ENCODE measurements at places on chromosomes 12 and 14.

DNA sequence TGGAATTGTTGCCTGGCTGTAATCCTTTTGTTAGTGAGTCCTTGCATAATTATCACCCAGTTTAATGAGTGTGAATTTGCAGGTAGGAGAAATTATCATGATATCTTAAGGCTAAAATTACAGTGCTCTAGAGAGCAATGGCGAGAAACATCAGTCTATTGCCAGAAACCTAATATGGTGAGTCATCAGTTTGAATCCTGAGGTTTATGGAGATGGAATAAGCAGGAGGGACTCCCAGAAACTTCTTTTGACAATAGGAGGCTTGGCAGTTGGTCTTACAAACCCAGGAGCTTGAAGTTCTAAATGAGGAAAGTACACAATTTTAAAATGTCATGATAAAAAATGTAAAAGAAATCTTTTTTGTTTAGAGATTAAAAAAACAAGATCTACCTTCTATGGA lies 31.5 kb upstream of the CRADD start:
- no peak for DNase-seq

DNA sequence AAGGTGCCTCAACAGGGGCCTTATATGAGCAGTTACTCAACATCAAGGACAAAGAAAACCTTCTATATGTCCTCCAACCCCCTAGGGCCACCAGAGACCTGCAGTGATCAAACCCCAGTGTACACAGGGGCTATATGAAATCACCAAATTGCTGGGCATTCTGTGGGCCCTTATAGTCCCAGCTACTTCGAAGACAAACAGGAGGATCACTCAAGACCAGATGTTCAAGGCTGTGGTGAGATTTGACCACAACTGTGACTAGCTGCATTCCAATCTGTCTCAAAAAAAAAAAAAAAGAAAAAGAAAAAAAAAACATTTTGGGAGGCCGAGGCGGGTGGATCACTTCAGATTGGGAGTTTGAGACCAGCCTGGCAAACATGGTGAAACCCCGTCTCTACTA lies 51.0 kb upstream of the PRB2 start:
- no peak for DNase-seq

DNA sequence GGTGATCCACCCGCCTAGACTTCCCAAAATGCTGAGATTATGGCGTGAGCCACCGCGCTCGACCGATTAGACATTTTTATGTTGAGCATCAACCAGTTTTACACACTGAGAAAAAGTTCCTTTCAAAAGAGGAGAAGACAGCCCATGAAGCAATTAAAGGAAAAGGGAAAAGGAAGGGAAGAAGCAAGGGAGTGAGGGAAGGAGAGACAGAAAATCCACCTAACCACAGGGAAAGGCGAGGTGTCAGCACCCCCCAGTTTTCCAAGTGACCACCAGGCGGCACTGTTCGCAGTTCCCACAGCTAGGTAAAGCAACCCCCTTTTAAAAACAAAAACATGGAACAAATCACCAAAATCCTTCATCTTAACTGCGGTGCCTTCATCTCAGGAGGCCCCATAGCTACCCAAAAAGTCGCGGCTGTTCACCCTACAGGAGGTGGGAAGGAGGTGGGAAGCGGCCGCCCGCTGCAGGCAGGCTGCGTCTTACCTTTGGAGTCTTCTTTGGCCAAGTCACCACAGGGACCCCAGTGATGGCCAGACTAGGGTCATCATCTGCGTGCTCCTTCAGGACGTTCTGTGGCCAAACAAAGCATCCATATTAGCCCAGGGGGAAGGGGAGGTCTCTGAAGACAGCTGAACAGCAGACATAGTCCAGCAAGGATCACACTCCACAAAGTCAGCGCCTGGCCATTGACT lies 86.6 kb downstream of the KDM2B start:
- DNase-seq = no peak

DNA sequence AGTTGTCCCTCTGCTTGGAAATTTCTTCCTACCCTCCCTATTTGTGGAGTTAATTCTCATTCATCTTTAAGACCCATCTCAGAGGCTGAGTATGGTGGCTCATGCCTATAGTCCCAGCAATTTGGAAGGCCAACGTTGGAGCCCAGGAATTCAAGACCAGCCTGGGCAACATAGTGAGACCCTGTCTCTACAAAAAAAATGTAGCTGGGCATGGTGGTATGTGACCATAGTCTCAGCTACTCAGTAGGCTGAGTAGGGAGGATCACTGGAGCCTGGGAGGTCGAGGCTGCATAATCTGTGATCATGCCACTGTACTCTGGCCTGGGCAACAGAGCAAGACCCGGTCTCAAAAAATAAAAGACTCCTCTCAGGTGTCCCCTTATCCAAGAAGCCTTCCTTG lies 125.1 kb downstream of the SUDS3 start:
- no peak for DNase-seq

- DNase-seq = no peak
These were observed 209.7 kb downstream of the SYNE2 start for GRCh38 chr14:64062381-64063115.

- DNase-seq = no peak
These were observed 97.5 kb downstream of the LRRC74A start for GRCh38 chr14:76923431-76924370.

- no peak for DNase-seq
These were observed 89.1 kb upstream of the STAC3 start for GRCh38 chr12:57340104-57340503.

DNA sequence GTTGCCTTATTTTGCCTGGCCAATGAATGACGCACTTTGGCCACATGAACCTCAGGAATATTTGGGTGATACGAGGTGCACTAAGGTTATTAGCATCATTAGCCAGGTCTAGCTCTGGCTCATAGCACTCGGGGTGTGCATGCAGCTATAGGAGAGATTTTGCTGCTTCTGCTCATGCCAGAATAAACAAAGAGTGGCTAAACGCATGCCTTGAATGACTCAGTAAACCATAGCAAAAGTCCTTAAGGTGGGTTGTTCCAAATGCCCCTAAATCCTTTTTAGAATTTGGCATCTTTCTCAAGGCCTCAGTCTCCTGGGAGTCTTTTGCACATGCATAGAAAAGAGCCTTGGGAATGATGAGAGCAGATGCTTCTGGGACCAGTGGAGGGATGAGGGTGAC lies 343.7 kb upstream of the FKBP4 start:
- no peak for DNase-seq

DNA sequence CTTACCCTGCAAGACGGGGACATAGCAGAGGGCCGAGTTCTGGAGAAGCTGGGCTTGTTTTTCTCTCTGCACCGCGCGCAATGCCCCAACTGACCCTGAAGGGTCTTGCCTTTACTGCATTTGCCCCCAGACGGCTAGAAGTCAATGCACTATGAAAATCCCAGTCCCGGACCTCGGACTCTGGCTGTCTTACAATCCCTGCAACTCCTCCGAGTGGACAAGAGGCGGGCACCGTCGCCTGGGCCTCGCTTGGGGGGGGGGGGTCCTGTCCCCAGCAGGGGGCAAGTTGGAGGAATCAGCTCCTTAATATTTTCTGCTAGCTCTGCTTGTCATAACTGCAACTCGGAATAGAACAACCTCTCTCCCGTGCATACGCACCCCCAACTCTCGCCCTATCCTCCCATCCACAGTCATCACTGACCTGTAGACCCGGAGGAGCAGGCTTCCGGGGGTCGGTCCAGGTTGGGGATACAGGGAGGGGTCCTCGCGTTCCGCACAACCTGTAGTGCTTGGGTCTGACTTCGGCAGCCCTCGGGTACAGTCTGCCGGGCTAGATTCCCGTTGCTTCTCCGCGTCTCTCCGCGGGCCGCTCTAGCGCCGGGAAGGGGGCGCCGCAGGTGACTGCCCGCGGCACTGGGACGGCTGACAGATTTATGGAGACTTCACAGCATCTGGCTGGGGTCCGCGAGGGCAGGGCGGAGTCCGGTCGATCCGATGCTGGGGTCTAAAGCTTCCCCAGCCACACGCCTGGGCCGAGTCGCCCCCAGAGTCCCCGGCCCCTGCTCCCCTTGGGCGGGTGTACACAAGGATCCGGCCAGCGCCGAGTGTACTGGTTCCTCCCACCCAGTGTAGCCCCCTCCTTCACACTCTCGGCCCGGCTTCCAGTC lies 3.3 kb upstream of the PAX9 start:
- no peak for DNase-seq
